HEK293T (cell line): ENCODE measurements at places on chromosomes 12 and 14.

GRCh38 chr12:65510007-65510406, 231.5 kb downstream of the MSRB3 start:
- no peak for DNase-seq

- no peak for DNase-seq
These were observed 8.0 kb upstream of the C1R start for GRCh38 chr12:7100239-7100638.

GRCh38 chr14:100776681-100777365, 49.1 kb upstream of the MEG3 start:
- no peak for DNase-seq

DNA sequence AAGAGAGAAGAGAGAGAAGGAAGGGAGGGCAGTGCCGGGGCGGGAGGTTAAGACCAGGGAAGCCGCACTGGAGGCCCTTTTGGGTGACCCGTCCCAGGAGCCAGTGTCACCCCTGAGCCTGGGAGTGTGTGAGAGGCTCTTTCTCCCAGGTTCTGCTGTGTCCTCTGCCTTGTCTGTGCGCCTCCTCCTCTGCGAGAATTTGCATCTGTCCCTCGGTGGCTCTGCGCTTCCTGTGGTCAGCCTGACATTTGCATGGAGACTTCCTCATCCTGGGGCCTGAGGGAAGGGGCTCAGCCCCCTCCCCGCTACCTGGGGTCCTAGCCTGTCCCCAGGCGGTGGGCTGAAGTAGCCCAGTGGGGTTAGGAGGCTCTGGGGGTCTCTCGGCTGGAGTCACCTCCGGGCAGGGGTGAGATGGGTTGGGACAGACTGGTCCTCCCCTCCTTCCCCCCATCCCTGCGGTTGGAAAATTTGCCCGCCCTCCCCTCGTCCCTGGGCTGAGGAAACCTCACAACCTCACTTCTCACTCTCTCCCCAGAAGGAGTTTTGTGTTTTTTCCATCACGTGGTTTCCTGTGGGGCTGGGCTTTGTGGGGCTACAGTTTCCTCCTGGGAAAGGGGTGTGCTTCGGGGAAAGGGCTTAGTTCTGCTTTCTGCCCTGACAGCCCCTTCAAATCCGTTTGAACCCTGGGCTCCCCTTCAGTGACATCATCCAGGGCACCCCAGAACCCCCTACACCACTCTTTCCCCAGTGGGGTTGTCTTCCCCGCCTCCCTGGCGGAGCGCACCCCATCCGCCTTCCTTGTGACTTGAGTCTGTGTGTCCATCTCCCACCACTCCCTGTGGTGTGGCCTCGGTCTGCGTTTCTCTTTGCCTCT, 2.5 kb downstream of the PTPN6 start:
- DNase-seq: no peak

- no peak for DNase-seq
These were observed 29.0 kb upstream of the MEG3 start for GRCh38 chr14:100796946-100797345.
